ENCODE measurements at places on chromosomes 7 and 10. TPM values are rescaled to one million over a fixed set of nuclear protein-coding genes. Genes with fewer than 3 reads are reported as not detected.

The LANCL2 gene
- total RNA-seq = 15.3 TPM

The ADAM22 gene
- 3.7 TPM for total RNA-seq

The CTAGE6 gene
- total RNA-seq = 0.17 TPM

The SLC37A3 gene
- 55.8 TPM for total RNA-seq

The PPP1R17 gene
- total RNA-seq = not detected

The TCAF1 gene
- 46.2 TPM for total RNA-seq

The GRID1 gene
- total RNA-seq = 0.61 TPM

The PRSS58 gene
- not detected for total RNA-seq

The CDC14C gene
- not detected for total RNA-seq

The TNRC18 gene
- total RNA-seq = 112 TPM

The GBX1 gene
- not detected for total RNA-seq

The TRIP6 gene
- 27.8 TPM for total RNA-seq

The LDB3 gene
- 22.7 TPM for total RNA-seq

The AMPH gene
- 1.2 TPM for total RNA-seq

The FFAR4 gene
- 28.7 TPM for total RNA-seq

The FOXI2 gene
- not detected for total RNA-seq

The ACTL6B gene
- total RNA-seq = not detected

The ADIRF gene
- 127 TPM for total RNA-seq

The SPDYE2B gene
- not detected for total RNA-seq

The MAGI2 gene
- total RNA-seq = 14.5 TPM

The HKDC1 gene
- 31.2 TPM for total RNA-seq

The CALY gene
- 7.5 TPM for total RNA-seq

The DENND2A gene
- 8.4 TPM for total RNA-seq

The BAIAP2L1 gene
- total RNA-seq = 39.9 TPM

The CFAP70 gene
- total RNA-seq = 1.2 TPM

The WNT8B gene
- not detected for total RNA-seq

The TLX1 gene
- 1.0 TPM for total RNA-seq

The SRRM3 gene
- 0.67 TPM for total RNA-seq

The MCMBP gene
- 39.6 TPM for total RNA-seq

The FKBP6 gene
- total RNA-seq = not detected

The TDRD1 gene
- total RNA-seq = 0.06 TPM
